ENCODE measurements at places on chromosomes 2 and 18. TPM values are rescaled to one million over a fixed set of nuclear protein-coding genes. Genes with fewer than 3 reads are reported as not detected.

REG1A gene
- polyA plus RNA-seq: not detected

PCARE gene
- not detected for polyA plus RNA-seq

METAP1D gene
- 3.7 TPM for polyA plus RNA-seq

SULT1C2 gene
- polyA plus RNA-seq: not detected

KCNG2 gene
- polyA plus RNA-seq: not detected

LHCGR gene
- not detected for polyA plus RNA-seq

KLHL30 gene
- not detected for polyA plus RNA-seq

CAMKMT gene
- 4.1 TPM for polyA plus RNA-seq

CHN1 gene
- 20.1 TPM for polyA plus RNA-seq

FAM228A gene
- polyA plus RNA-seq: 0.36 TPM

OTX1 gene
- polyA plus RNA-seq: not detected

Measured in endothelial cell of umbilical vein (primary cell).